Metanephros (tissue), 2 donors: ENCODE measurements at places on chromosomes 6 and 20. TPM values are rescaled to one million over a fixed set of nuclear protein-coding genes. Genes with fewer than 3 reads are reported as not detected.

Gene SAPCD1
- total RNA-seq = 4.3 TPM

Gene LPIN3
- total RNA-seq = 14.1 TPM

Gene ID4
- 126 TPM for total RNA-seq

Gene COL11A2
- total RNA-seq = 6.9 TPM

Gene CCDC170
- total RNA-seq = 3.1 TPM

Gene KIF6
- 2.2 TPM for total RNA-seq

Gene MLIP
- total RNA-seq = 5.0 TPM

Gene BEND6
- 2.5 TPM for total RNA-seq

Gene CDSN
- not detected for total RNA-seq

Gene SGK2
- total RNA-seq = 40.2 TPM

Gene HLA-DQA1
- total RNA-seq = 4.4 TPM

Gene TBX18
- total RNA-seq = 16.4 TPM

Gene FHL5
- 0.93 TPM for total RNA-seq

Gene PRPH2
- total RNA-seq = 3.9 TPM

Gene ID1
- 748 TPM for total RNA-seq

Gene LST1
- total RNA-seq = 12.3 TPM

Gene CRIP3
- total RNA-seq = 2.6 TPM

Gene UBD
- 1.1 TPM for total RNA-seq

Gene ESR1
- 3.5 TPM for total RNA-seq

Gene SLC22A2
- 8.6 TPM for total RNA-seq

Gene CDC40
- 18.9 TPM for total RNA-seq

Gene LRRC73
- total RNA-seq = 1.6 TPM

Gene SLC22A16
- total RNA-seq = 1.2 TPM

Gene SMLR1
- 0.29 TPM for total RNA-seq

Gene PRELID3B
- 53.0 TPM for total RNA-seq

Gene RPS6KA2
- 33.5 TPM for total RNA-seq

Gene IL20RA
- total RNA-seq = 2.4 TPM

Gene GMNN
- total RNA-seq = 31.7 TPM

Gene BTN1A1
- total RNA-seq = not detected

Gene BTNL2
- total RNA-seq = not detected

Gene LRRN4
- 15.2 TPM for total RNA-seq

Gene LTA
- total RNA-seq = not detected

Gene TNF
- total RNA-seq = 0.35 TPM

Gene TM9SF4
- 61.0 TPM for total RNA-seq
